ENCODE measurements at places on chromosomes 1 and 21. TPM values are rescaled to one million over a fixed set of nuclear protein-coding genes. Genes with fewer than 3 reads are reported as not detected.
A peak's percentile ranks its signal among the peaks of the same experiment; 100 is the strongest.

- DNase-seq: no peak
These were observed 77.0 kb downstream of the IARS2 start for GRCh38 chr1:220170836-220171526.

- DNase-seq: no peak
These were observed 953.8 kb upstream of the ADGRL2 start for GRCh38 chr1:80846966-80847365.

DNA sequence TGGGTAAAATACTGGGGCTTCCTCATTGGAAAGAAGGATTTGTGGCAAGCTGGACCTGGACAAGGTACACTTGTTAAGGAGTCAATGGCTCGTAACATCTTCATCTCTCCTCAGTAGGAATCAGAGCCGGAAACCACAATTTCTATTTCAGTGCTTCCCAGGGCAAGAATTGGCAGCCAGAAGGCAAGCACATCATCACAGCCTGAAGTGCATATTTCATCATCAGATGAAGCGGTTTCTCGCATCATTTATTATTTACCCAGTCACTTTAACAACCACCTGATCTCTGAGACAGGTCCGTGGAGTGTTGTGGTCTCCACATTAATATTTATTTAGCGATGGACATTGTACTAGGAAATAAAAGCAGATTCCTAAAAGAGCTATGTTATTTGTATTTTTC, 55.0 kb downstream of the KCNJ15 start:
- DNase-seq: no peak

- no peak for DNase-seq
These were observed 42.2 kb upstream of the SELENON start for GRCh38 chr1:25757846-25758185.

DNA sequence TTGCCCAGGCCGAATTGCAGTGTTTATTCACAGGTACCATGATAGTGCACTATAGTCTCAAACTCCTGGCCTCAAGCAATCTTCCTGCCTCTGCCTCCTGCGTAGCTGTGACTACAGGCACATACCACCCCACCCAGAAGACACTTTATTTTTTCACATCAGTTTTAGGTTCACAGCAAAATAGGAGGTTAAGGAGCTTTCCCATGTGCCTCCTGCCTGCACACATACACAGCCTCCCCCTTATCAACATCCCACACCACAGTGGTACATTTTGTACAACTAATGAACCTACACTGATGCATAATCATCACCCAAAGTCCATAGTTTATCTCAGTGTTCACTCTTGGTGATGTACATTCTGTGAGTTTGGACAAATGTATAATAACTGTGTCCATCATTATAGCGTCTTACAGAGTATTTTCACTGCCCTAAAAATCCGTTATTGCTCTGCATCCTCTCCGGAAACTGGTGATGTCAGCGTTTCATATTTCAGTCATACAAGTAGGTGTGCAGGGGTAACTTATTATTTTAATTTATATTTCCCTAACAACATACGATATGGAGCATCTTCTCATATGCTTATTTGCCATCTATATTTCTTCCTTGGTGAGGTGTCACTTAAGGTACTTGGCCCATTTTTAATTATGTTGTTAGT, 23.2 kb downstream of the OR13G1 start:
- no peak for DNase-seq

- peak; percentile 75 for DNase-seq
These were observed 98.6 kb downstream of the SIK1 start for GRCh38 chr21:43328185-43328957.

DNA sequence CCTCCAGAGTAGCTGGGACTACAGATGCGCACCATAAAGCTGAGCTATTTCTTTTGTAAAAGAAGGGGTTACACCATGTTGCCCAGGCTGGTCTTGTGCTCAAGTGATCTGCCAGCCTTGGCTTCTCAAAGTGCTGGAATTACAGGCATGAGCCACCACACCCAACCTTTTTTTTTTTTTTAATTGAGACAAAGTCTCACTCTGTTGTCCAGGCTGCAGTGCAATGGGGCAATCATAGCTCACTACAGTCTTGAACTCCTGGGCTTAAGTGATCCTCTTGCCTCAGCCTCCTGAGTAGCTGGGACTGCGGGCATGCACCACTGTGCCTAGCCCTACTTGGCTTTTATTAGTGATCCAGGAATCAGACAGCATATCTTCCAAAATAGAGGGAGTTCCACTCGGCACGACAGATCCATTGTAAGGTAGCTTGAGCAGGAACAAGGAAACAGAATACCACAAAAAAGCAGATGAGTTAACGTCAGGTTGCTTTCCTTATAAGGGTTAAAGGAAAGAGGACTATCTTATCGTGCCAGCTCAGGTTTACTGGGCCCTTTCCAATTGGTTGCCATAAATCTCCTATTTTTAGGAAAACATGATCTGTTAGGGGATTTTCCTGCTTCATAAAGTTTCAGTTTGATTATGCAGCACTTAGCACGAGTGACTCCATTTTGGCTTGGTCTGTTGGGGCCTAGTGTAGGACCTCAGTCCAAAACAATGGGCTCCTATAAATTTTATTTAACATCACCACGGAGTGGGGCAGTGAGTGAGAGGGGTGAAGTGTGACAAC, 45.2 kb downstream of the NENF start:
- no peak for DNase-seq

DNA sequence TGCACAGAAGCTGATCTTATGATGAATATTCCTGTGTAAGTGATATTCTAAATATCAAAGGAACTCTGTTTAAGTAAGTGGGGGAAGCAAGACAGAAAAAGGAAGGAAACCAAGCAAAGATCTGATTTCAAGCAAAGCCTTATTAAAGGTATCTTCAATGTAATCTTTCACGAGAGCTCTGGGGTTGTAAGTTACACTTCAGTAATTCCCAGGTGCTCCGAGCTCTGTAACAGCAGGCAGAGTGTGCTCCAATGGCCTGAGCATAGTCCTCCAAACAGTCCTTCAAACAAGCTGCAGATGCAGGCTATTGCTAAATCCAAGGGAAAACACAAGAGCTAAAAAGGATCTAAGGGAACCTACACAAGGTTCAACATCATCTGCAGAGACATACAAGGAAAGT, 949.7 kb upstream of the TMPRSS15 start:
- DNase-seq: no peak

DNA sequence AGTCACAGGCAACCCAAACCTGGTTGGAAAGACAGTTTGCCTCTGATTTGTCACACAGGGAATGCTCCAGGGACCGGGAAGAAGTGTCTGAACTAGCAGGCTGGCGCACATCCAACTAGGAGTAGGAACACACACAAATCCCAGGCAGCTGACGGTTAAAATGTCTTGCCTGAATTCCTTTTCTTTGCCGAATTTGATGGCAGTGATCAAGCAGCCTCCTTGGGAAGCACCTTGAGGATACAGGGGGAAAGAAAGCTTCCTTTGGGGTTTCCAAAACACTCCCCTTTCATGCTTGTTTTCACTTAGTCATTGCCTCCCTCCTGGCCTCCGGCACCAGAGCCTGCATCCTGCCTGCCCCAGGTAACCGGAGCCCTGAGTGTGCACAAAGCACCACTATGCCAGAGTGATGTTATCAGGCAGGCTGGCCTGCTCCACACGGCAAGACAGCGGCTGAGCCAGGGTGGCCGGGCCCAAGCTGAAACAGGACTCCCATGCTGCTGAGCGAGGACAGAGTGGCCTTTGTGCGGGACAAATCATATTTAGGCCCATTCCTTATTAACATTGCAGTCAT, 193.8 kb downstream of the LMX1A start:
- no peak for DNase-seq

GRCh38 chr1:96296991-96297390, 424.6 kb upstream of the PTBP2 start:
- no peak for DNase-seq

- peak; percentile 81 for DNase-seq
These were observed 29.3 kb downstream of the AK2 start for GRCh38 chr1:33007190-33008050.

GRCh38 chr1:182087304-182087703, 25.8 kb upstream of the ZNF648 start:
- no peak for DNase-seq

GRCh38 chr1:18820791-18821641, 38.4 kb downstream of the TAS1R2 start:
- peak; percentile 91 for DNase-seq

- peak; percentile 65 for DNase-seq
These were observed 50.8 kb downstream of the HS2ST1 start for GRCh38 chr1:86965012-86965826.

DNA sequence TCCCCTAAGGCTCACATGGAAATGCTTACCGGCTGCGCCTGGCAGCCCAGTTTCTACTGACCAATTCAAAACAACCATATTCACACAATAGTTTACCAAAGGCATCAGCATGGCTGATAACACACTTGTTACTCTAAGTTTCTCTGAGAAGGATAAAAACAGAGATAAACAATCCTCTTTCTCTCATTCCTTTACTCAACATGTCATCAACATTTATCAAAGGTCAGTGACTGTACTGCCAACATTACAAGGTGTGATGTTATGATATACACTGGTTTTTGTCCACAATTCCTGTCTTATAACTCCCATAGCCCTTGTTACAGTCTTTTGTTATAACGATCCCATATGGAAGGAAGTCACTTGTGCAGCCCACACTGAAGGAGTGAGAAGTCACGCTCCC, 33.6 kb downstream of the COA6 start:
- DNase-seq: no peak

GRCh38 chr1:207440626-207441025, 13.5 kb upstream of the CR2 start:
- no peak for DNase-seq

DNA sequence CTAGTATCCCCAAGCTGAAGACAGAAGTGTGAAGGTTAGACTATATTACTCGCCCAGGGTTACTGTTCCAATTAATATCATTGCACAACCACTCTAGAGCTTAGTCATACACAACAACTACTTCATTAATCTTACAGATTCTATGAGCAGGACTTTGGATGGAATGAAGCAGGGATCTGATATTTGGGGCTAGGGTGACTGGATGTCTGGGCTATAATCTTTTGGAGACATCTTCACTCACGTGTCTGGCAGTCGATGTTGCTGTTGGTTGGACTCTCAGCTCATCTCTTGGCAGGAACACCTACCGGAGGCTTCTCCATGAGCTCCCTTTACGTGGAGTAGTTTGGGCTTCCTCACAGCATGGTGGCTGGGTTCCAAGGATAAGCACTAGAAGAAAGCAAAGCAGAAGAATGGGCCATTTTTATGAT, 519.2 kb upstream of the B3GALT2 start:
- no peak for DNase-seq

GRCh38 chr1:167832693-167833092, 81.2 kb downstream of the ADCY10 start:
- no peak for DNase-seq

- DNase-seq: peak; percentile 25
These were observed 40.5 kb downstream of the COL6A1 start for GRCh38 chr21:46021978-46022544.

DNA sequence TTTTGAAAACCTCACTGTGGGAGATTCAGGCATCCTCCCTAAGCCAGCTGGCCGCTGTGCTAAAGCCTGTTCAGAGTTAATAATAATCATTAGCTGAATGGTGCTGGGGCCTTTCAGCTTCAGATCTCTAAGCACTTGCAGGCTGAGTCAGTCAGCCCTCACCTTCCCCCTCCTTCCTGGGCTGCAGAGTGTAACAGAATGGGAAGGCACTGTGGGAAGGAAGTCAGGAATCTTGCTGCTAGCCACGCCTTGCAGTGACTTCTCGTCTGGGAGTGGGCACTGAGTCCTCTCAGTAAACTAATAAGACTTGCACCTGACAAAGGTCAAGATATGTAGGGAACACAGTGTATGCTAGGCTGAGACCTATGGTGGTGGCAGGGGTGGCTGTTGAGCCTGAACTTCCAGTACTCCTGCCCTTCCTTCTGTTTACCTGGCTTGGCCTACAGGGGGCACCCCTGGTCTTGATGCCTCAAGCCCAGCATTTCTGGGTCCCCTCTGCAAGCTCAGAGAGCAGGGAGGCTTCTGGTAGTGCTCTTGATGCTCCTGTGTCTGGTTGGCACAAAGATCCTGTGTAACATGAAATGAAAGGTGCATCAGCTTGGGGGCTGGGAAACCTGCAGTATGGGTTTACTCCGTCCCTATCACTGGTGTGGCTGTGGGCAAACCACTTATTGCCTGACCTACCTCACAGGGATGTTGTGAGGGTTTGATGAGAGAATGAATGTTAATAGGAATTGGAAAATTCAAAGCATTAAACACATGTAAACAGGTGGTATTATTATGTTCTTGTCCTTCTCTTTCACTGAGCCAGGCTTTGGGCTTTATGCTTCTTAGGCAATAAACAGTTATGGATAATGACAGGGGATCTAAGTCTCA, 6.0 kb downstream of the CYB561D1 start:
- DNase-seq: peak; percentile 66

- peak; percentile 94 for DNase-seq
These were observed 31.1 kb upstream of the SRP9 start for GRCh38 chr1:225746361-225747179.

The NR5A2 gene
- polyA plus RNA-seq: 0.44 TPM

The AGO4 gene
- 9.0 TPM for polyA plus RNA-seq

The EFNA4 gene
- 6.7 TPM for polyA plus RNA-seq

The ASPM gene
- 3.7 TPM for polyA plus RNA-seq

The SLFNL1 gene
- 0.31 TPM for polyA plus RNA-seq

The ARHGAP30 gene
- 4.6 TPM for polyA plus RNA-seq

The RNU5D-1 gene
- not detected for polyA plus RNA-seq

The ITGB3BP gene
- polyA plus RNA-seq: 21.3 TPM

The FCGR1A gene
- 9.4 TPM for polyA plus RNA-seq

The SLAMF9 gene
- polyA plus RNA-seq: not detected

The MROH7 gene
- polyA plus RNA-seq: 2.4 TPM

The ENAH gene
- polyA plus RNA-seq: 38.5 TPM

Data from stomach (tissue), 19 donors.